ENCODE measurements at places on chromosomes 3 and 15. TPM values are rescaled to one million over a fixed set of nuclear protein-coding genes. Genes with fewer than 3 reads are reported as not detected.
A peak's percentile ranks its signal among the peaks of the same experiment; 100 is the strongest.

DNA sequence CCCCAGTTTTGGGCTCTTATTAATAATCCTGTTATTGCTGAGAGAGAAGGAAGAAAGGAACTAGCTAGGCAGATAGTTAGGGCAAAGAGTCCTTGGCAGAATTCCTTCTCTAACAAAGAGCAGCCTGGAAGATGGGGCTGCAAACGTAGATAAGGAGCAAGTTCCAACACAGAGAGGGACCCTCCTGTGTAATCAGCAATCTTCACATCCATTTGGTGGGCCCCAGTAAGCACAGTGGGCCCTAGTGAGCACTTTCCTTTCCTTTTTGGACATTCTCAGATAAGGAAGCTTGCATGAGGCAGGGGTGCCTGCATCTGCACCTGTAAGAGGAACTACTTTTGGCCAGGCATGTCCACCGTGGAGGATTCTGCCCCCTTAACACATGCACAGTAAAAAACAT lies 119.6 kb upstream of the SGO1 start:
- DNase-seq: no peak

DNA sequence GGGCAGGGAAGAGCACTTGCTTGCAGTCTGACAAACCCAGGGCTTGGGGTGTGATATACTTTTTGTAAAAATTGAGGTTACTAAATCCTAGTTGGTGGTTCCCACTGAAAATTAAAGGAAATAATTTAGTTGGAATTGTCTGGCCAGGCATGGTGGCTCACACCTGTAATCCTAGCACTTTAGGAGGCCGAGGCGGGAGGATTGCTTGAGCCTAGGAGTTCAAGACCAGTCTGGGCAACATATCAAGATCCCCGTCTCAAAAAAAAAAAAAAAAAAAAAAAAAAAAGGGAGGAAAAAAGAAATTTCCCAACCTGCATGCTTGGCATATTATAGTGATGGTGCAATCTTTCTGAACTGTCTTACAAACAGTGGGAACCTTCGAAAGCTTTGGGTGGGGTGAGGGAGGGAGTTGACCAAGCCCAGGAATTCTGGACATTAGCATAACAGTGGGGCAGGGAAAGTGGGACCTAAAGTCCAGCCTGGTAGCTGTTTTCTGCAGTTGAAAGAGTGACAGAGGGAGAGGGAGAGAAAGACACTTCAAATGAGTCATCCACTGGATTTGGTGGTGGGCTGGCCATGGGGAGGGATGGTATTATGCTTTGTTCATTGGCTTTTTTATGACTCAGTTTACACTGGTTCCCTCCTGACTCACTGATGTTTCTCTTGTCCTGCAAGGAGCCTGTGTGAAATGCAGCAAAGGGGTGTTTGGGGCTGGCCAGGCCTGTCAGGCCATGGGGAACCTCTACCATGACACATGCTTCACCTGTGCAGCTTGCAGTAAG lies 41.1 kb downstream of the LIMD1 start:
- no peak for DNase-seq

The RLBP1 gene
- 2.1 TPM for total RNA-seq

The RBP2 gene
- 0.76 TPM for total RNA-seq

GRCh38 chr3:134075846-134076245 lies 46.1 kb upstream of the SLCO2A1 start:
- no peak for DNase-seq

GRCh38 chr3:141942006-141942405 lies 65.6 kb downstream of the ATP1B3 start:
- DNase-seq: no peak

DNA sequence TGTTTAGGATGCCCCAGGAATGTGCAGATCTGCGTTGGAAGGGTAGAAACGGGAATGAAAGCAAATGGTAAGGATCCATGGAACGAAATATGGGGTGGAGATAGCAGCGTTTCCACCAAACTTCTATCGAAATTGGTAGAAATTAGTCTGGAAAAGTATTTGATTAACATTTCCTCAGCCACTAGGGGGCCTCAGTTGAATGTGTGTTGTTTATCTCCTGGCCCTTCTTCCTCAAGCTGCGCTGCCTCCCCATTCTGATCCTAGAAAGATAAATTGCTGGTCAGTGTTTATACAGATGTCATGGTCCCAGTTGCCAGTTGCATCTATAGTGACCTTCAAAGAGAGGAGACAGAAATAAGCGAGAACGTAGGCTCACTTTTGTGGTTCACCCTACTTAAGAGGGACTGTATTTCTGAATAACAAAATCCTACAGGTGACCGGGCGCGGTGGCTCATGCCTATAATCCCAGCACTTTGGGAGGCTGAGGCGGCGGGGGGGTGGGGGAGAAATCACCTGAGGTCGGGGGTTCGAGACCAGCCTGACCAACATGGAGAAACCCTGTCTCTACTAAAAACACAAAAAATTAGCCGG lies 457.1 kb downstream of the SQOR start:
- peak; percentile 69 for DNase-seq

- DNase-seq: no peak
These were observed 4.6 kb upstream of the TSPAN3 start for GRCh38 chr15:77075528-77075927.

The LOXL1 gene
- total RNA-seq: 7.9 TPM

DNA sequence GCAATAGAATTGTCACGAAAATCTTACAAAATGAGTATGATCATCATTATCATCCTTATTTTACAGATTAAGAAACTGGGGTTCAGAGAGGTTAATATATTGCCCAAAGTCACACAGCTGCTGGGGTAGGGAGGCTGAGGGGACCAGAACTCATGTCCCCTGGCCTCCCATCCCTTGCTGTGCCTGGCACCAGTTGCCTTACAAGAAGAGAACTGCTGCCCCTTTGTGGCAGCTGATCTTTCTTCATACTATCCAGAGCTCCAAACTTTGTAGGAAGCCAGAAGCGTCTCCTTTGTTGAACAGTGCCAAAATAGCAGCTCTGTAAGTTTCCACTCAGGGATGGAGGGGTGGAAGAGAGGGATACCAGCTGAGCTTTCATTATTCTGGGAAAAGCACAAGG lies 236.8 kb upstream of the TBC1D5 start:
- DNase-seq: no peak

The SH2D7 gene
- total RNA-seq: 1.9 TPM

The CERS3 gene
- total RNA-seq: not detected

GRCh38 chr3:28308196-28308595 lies 40.3 kb upstream of the ZCWPW2 start:
- no peak for DNase-seq

DNA sequence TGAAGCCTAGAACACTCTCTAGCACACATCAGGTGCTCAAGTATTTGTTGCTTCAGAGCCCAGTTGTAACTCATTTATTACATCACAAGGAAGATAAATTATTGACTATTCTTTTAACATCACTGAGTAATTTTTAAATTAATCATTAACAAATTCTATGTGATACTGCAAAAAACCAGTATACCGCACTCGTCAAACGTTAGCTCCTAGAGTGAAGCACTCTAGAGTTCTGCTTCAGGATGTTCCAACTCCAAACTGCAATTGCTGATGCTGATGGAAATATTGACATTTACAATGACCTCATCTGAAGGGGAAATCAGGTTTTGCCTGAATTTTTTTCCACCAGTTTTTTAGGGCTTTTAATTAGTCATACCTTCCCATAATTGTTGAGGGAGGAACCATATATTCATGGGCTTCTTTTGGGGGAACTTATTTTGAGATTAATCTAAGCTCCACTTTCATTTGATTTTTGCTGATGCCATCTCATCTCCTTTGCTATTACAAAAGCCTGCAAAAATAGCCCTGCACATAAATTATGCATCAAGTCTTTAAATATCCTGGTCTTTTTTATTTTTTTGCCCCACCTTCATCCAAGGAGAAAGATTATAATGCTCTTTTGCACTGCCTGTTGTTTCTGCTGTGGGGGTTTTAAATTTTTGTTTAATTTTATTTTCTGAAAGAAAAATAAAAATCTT lies 123.0 kb upstream of the STAC start:
- no peak for DNase-seq

- no peak for DNase-seq
These were observed 53.7 kb upstream of the KY start for GRCh38 chr3:134704556-134704955.

GRCh38 chr15:67125589-67126502 lies 60.4 kb downstream of the SMAD3 start:
- peak; percentile 72 for DNase-seq

The CCNB2 gene
- total RNA-seq: 8.7 TPM

The AADACL2 gene
- not detected for total RNA-seq

The KCNMB2 gene
- not detected for total RNA-seq

The CATSPER2 gene
- total RNA-seq: 7.0 TPM

- DNase-seq: no peak
These were observed 269.1 kb downstream of the SCAPER start for GRCh38 chr15:76636059-76636458.

GRCh38 chr15:90585863-90586262 lies 56.1 kb downstream of the CRTC3 start:
- DNase-seq: no peak

The MBD4 gene
- 30.6 TPM for total RNA-seq

GRCh38 chr3:154023148-154023547 lies 98.0 kb upstream of the ARHGEF26 start:
- no peak for DNase-seq

The PRR20G gene
- total RNA-seq: not detected

DNA sequence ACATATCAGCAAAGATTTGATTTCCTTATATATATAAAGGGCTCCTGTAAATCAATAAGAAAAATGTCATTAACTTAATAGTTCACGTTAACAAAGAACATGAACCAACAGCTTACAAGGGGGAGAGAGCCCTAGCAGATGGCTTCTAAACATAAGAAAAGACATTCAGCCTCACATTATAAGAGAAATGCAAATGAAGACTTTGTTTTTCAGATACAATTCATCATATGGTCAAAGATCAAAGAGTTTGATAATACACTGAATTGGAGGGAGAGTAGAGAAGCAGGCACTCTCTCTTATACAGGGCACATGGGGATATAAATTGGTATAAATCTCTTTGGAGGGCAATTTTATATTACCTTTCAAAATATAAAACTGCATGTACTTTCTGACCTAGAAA lies 21.1 kb downstream of the RBP2 start:
- no peak for DNase-seq

DNA sequence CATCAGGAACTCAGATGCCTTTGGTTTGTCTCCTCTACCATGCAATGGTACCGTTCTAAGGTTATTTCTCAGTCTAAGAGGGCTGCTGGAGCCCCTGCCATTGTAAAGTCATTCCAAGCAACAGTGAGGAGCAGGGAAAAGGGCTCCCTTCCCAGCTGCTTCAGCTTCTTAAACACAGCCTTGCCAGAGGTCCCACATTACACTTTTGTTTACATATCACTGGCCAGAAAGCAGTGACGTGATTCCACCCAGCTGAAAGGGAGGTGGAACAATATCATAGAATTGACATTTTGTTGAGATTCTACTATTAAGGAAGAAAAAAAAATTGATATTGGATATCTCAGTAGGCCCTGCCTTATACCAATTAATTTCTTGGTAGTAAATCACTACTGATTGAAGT lies 194.6 kb downstream of the SUCLG2 start:
- no peak for DNase-seq

DNA sequence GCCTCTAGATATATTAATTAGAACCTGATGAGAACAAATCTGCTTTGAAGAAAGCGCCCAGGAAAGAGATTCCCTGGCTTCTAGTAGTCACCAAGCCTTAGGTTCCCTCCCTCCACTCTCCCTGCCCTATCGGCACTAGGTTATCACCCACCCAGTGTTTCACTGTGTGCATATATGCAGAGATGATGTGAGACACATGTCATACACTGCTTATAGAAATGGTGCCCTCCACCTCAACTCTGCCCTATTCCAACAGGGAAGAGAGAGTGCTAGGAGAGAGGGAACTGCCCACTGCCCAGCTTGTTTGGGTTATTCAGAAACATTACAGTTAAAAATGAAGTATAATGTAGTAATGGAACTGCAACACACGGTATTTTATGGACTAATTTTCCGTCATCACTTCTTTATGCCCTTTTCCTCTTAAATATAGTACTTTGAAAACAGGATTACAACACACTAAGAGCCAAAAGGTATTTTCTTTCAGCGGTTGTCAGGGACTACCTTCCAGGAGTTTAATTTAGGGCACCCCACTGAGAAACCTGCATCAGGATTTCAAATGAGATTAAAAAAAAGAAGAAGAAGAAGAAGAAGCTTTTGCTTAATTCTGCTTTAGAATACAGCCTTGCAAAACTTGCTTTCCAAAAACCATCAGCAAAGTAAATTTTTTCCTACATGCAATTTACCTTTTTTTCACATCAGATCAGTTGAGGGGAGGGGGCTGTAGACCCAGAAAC lies 55.3 kb downstream of the MEIS2 start:
- no peak for DNase-seq

- DNase-seq: no peak
These were observed 347.4 kb downstream of the NLGN1 start for GRCh38 chr3:173744895-173745294.

GRCh38 chr3:194040516-194041273 lies 95.3 kb upstream of the HES1 start:
- no peak for DNase-seq

- no peak for DNase-seq
These were observed 24.4 kb upstream of the FAM81A start for GRCh38 chr15:59413577-59413976.

The GUCA1C gene
- not detected for total RNA-seq

The AHSG gene
- total RNA-seq: not detected
